Kidney capillary endothelial cell (primary cell): ENCODE measurements at places on chromosomes 5 and 9.

GRCh38 chr5:161545344-161546094, 1.0 kb downstream of the GABRB2 start:
- no peak for DNase-seq

- DNase-seq, result peak; percentile 50
Observed at GRCh38 chr5:34657988-34658387, 1.9 kb downstream of the RAI14 start.

DNA sequence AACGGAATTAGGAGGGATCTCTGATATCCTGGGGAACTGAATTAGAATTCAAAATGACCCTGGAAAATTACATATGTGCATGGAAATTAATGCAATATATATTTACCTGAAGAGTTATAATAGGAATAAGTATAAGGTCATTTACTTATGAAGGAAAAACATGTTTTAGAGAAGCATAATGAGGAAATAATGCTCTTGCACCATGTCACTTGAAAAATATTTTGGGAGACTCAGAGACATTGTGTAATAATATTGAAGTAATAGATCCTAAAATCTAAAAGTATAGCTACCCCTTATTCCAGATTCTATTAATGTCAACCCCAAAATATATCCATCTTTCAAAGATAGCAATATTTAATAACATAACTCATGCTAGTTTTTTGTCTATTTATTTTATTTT, 28.4 kb downstream of the SPZ1 start:
- no peak for DNase-seq

- no peak for DNase-seq
Observed at GRCh38 chr5:34591723-34592122, 64.4 kb upstream of the RAI14 start.

GRCh38 chr5:115898656-115899055, 56.9 kb downstream of the AP3S1 start:
- DNase-seq, result no peak

DNA sequence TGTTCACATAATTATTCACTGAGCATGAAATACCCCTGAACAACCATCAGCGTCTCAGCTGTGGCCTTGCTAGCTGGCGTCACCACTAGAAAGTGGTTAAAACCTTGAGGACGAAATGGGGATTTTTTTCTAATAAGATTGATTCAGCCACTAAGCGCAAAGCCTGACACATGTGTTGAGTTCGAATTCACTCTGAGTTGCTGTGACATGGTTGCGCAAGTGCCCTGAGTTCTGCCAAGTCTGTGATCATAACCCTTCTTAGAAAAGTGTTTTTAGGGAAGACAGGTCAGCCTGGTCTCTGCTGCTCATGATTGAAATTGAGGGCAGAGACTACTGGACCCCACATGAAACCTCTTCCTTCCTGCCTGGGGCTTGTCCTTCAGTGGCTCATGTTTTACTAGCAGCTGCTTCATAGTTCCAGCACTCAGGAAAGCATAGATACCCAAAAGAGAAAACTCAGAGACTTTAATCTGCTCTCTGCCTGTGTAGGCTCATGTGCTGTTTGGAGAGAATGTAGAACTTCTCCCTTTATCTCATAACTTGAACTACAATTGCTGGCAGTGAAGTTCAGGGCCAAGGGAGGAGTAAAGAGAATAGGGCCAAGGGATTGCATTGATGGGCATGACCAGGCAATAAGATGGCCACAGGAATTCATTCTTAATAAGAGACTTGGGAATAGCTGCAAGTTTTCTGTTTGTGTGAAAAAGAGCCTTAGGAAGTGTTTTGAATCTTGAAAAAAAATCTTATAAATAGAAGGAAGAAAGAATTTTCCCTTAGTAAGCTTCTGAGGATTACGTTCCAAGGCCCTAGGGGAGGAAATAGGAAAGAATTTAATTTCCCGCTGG, 66.8 kb upstream of the CXCL14 start:
- DNase-seq, result no peak

- no peak for DNase-seq
Observed at GRCh38 chr5:88092358-88092757, 176.3 kb downstream of the TMEM161B start.

- DNase-seq, result no peak
Observed at GRCh38 chr5:153829510-153830065, 209.1 kb downstream of the FAM114A2 start.

- DNase-seq, result no peak
Observed at GRCh38 chr9:77748214-77748772, 100.2 kb upstream of the GNA14 start.

DNA sequence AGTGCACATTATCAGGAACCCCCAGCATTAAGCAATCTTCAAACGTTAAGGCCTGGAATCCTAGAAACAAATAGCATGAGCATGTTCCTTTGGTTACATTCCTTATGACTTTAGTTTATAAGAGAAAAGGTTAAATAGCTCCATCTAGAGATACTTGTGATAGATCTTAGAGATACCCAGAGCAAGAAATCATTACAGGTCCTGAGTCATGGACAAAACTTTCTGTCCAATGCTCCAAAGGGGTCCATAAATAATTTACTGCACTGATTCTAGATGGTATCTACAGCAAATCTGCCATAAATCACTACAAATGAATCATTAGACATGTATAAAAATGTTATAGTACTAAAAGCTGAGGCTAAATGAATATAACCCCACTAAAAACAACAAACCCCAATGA, 139.6 kb downstream of the HTR1A start:
- no peak for DNase-seq

DNA sequence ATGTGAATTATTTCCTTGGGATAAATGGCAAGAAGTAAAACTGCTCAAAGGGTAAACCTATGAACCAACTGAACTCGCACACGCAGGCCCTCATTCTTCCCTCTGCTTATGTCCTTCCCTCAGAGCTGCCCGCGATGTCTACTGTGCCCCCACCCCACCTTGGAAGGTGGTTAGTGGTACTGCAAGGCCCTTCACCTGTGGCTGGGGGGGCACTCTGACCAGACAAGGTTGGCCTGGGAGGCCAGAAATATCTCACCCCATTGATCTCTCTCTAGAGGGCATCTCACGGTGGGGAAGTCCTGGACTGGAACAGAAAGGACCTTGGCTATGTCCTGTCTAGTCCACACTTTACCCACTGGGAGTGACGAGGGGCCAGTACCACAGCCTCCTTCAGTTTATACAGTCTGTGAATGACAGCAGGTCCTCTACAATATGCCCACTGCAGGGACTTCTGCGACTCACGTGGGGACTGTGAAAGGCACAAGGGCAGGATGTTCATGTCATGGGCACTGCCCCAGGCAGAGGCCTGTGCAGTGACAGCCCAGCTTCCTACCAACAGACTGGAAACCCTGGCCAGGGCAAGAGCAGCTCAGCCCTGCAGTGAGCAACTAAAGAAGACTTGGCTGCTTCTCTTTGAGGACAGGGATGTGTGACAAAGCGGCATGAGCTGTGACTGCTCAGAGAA, 56.8 kb upstream of the SYNPO start:
- no peak for DNase-seq

DNA sequence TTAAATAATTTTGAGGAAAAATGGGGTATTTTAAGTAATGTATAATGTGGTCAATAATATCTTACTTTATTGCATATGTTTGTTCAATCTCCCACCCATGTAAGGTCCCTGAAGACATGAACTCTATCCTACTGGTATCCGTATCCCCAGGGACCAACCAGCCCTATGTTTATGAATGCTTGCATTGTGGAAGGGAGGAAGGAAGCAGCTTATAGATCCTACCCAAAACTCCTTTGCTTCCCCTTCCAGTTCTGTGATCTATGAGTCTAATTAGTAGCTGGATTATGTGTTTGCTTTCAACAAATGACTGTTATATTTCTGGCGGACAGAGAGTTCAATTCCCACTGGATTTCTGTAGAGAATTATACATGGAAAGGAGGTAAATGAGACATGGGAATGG, 45.6 kb downstream of the CNTRL start:
- DNase-seq, result no peak

DNA sequence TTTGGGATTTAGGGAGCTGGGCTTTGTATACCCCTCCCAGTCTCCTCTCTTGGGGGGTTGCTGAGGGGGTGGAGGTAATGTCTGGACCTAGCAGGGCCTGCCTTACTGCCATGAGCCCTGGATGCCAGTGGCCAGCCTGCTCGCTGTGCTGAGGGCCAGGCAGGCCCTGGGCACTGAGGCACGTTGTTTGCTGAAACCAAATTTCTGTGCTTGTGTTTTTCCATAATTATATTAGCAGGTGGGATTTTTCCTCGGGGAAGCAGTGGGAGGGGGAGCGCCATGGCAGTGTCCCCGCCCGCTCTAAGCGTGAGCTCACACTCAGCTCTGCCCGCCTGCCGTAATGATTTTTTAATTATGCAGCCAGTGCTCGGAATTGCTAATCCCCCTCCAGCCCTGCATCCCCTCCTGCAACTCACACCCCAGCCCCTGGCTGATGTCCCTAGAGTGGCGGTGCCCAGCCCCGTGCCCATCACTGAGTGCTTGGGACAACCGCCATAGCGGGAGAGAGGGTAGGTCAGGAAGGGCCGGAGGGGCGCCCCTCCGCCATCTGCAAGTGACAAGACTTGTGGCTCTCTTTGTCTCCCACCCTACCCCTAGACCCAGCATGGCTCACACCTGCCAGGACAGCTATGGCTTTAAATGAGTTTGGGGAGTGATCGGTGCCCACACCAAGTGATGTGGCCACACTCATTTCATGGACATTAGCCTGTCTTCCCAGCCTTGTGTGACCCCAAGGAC, 20.9 kb downstream of the CXXC5 start:
- DNase-seq, result no peak

DNA sequence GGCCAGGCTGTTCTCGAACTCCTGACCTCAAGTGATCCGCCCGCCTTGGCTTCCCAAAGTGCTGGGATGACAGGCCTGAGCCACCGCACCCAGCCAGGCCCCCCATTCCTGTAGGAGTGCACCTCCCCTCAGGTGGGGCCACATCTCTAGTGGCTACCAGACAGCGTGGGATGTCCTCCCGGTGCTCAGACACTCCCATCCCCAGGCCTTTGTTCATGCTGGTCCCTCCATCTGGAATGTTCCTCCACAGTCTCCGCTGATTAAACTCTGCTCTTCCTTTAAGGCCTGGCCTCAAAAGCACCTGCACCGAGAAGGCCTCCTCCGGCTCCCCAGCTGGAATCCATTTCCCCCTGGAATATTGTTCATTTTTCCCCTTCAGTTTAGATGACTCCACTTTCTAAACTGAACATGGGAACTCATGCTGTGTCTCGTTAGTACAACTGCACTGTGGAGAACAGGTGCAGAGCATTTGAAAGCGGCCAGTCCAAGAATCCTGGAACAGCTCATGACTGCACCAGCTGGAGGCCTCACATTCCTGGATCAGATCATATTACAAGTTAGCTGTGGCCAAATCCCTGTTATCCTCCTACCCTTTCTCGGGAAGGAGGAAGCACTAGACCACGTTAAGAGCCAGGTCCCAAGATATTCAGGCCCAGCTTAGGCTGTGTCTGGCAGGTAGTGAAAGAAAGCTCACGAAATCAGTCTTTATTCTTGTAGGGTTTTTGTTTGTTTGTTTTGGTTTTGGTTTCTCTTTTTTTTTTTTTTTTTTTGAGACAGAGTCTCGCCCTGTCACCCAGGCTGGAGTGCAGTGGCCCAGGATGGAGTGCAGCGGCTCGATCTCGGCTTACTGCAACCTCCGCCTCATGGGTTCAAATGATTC, 10.8 kb upstream of the PRRC2B start:
- DNase-seq, result no peak

- DNase-seq, result no peak
Observed at GRCh38 chr5:75496026-75496425, 15.4 kb downstream of the CERT1 start.
